ENCODE measurements at places on chromosomes 1 and 21.

- DNase-seq: no peak
Observed at GRCh38 chr1:222123111-222123510, 381.2 kb upstream of the DUSP10 start.

- no peak for DNase-seq
Observed at GRCh38 chr1:222889440-222889839, 74.6 kb downstream of the DISP1 start.

GRCh38 chr1:10316752-10317151 lies 82.1 kb upstream of the PGD start:
- no peak for DNase-seq

- DNase-seq: no peak
Observed at GRCh38 chr1:66331658-66332547, 202.1 kb upstream of the SGIP1 start.

DNA sequence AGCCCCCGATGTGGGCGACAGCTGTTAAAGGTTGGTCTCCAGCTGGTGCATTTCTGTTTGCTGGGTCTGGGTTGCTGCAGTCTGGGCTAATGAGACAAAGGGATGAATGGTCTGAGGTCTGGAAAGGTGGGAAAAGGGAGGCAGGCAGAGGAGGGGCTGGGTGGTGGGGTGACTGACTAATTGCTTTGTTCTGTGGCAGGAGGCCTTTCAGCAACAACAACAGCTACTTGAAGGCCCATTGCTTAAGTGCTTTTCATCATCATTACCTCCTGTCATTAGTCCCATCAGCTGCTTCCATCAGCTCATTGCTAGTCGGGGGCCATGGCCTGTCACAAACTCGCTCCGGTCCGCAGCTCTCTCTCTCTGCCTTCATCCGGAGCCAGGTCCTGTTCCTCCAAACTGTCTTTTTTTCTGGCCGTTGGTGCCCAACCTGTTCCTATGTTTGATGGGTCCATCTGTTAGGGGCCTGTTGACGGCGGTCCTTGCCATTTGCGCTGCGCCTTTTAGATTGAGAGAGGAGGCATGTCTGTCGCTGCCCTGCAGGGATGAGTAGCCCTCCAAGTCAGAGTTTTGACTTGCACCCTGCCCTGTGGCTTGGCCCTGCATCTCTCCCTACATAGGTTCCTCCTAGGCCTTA lies 105.6 kb upstream of the PLXNA2 start:
- no peak for DNase-seq

DNA sequence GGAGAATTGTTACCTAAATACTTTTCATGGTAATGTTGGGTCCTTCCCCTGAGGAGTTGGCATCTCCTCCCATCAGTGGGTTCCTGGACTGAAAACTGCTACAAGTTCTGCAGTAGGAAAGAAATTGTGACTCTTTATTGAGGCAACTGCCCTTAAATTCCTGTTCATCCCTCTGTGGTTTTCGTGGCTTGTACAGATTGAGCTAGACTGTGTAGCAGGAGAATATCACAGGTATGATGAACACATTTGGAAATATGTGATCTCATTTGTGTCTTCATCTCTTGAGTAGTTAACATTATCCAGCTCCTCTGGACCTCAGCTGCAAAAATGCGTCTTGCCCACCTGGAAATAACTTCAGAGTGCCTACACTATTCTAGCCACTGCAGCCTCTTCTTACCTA lies 390.6 kb downstream of the PTPRC start:
- peak; percentile 52 for DNase-seq

- no peak for DNase-seq
Observed at GRCh38 chr21:35211782-35212181, 162.7 kb upstream of the RUNX1 start.
